ENCODE measurements at places on chromosomes 6 and 20.

GRCh38 chr20:35910254-35910653 is 44.0 kb downstream of the SCAND1 start:
- DNase-seq, result no peak

GRCh38 chr20:38075161-38075998 is 41.8 kb downstream of the RPRD1B start:
- no peak for DNase-seq

DNA sequence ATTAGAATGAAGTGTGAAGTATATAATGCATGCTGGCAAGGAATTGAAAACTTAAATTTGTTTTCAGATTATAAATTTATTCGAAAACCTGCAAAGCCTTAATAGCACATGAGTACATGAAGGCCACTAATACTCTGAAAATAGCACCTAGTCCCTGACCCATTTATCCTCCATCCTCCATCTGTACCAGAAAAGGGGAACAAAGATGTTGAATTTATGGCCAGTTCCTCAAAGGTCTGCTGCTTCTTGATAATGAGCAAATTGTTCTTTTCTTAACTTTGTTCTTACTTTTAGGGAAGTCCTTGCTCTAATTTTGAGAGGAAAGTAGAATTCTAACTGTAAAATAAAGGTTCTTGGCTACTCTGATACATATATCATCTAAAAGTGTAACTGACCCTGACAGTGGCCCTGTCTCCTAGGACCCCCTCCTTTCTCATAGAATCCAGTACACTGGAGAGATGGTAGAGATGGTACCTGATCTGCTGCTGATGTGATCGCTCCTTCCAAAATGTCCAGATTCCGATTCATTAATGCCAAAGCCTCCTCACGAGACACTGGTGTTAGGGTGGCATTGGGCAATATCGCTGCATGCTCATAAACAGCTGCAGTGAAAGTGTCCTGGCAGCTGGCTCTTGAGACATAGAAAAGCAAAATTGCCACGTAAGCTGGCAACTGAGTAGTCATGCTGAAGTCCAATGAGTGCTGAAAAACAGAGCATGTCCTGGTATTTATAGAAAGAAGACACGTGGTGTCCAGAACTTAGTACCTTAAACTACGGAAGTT is at the start of gene VNN1:
VNN1 (minus strand) TSS at position 704 of the 783 bp plus-strand sequence; CDS start at position 684, 20 bp downstream.
- DNase-seq, result no peak

DNA sequence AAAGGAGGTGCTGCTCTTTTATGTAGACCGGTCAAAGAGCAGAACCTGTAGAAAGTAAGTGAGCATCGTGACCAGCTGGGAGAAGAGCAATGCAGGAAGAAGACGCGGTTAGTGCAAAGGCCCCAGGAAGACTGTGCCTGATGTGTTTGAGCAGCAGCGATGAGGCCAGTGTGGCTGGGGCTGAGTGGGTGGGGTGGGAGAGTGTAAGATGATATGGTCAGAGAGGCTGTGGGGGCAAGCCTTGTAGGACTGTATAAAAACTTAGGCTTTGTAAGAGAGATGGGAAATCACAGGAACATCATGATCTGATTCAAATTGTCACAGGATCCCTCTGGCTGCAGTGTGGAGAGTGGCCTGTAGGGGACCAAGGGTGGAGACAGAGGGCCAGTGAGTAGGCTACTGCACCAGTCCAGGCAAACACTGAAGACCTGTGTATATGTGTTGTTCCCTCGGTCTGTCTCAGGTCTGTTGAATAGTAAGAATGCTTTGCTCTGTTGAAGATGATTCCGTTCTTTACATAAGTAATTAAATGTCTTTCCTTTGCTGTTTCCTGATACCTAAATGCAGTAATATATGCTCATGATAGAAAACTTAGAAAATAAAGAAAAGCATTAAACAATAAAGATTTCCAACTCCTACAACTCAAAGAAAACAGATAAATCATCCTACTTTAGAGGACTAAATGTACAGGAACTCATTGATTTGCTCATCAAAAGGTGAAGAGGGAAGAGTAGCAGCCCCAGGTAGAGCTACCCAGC is 23.6 kb upstream of the WFDC2 start:
- DNase-seq, result peak; percentile 43

DNA sequence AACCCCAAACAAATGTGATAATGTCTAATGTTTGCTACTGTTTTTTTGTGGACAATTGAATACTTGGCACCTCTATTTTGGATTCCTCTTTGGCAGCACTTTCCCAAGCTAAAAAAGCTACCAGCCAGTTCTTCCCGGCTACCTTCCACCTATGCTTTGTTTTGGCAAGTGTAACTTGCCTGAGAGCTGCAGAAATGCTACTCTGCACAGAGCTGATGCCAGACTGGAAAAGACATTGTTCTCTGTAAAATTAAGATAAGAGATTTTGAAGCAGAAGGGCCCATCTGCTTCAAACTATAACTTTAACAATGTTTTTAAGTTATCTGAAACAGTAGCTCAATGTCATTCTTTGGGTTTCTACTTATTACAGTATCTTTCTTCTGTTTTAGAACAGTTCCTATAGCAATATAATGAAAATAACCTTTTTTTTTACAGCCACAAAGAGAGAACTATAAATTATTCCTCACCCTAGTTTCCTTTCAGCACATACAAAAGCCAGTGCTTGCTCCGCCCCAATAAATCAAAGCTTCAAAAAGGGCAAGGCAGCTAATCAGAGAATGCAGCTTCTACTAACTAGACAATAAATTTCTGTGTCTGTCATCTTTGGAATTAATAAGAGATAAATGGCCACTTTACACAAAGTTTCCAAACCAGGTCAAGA is 183.1 kb downstream of the UBE3D start:
- no peak for DNase-seq
